Amygdala (tissue), 56 donors: ENCODE measurements at places on chromosomes 4 and X.

- DNase-seq = no peak
Observed at GRCh38 chrX:42678133-42678532, 99.8 kb downstream of the PPP1R2C start.

DNA sequence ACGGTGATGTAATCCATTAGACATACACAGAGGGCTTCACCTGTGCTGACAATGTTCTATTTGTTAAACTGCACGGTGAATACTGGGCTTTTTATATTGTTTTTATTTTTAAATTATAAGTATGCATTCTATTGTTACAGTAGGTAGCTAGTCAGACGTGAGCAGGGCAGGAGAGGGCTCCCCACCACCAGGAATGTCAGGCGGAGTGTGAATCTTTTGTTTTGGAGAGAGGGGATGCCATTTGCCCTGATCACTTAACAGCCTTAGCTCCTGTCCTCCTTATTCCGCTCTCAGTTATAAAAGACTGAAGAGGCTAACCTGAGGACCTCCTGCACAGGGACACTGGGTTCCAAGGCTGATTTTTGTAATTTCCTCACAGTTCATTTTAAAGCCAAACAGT is 151.6 kb upstream of the TAPT1 start:
- DNase-seq = no peak

DNA sequence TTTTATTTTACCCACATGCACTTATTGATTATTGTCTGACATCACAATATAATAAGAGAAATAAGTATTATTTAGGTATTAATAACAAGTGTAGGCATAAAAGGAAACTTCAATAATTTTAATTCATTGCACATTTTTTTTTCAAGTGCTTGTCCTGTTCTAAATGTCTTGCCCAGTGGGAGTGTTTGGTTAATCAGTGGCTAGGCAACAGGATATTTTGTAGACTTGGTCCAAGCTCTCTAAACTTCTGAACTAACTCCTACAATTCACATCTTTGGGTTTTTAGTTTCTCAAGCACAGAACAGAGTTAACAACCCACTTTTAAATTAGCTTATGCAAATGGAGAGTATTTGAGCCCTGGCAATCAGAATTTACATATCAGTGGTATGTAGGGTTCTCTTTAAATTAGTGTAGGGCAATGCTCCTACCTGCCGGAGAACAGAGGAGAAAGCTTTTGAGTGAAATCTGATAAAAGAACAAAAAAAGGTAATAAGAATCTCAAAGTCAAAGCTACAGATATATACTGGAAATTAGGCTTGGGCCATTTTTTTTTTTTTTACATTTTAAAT is 353.5 kb downstream of the ADGRL3 start:
- no peak for DNase-seq

GRCh38 chr4:86613734-86614133 is 19.6 kb downstream of the PTPN13 start:
- DNase-seq = no peak

- no peak for DNase-seq
Observed at GRCh38 chrX:102835504-102836146, 101.4 kb upstream of the RAB40AL start.

DNA sequence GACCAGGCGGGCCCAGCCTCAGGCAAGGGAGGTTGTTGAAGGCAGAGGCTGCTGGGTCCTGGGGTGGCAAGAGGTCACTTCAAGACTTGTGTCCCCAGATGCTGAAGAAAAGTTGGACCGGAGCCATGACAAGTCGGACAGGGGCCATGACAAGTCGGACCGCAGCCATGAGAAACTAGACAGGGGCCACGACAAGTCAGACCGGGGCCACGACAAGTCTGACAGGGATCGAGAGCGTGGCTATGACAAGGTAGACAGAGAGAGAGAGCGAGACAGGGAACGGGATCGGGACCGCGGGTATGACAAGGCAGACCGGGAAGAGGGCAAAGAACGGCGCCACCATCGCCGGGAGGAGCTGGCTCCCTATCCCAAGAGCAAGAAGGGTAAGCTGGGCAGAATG is 4.4 kb downstream of the PQBP1 start:
- no peak for DNase-seq

GRCh38 chr4:55673424-55673823 is 37.3 kb upstream of the NMU start:
- DNase-seq = no peak

DNA sequence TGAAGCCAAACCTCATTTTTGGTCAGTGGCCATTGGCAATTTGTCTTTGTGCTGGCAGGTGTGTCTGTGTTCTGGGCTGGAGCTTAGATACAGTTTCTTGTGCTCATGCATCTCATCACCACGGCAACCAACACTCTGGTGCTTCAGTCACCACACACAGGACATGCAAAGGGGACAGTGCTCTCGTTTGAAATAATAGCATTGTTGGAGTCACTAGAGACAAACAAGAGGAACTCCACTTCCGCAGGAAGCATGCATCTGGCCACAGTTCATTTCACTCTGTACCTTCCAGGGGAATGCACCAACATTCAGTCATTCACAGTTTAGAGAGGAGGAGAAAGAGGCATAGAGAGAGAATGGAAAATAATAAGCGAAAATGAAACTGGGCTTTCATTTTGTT is 267.4 kb downstream of the ANK2 start:
- DNase-seq = peak; percentile 7

DNA sequence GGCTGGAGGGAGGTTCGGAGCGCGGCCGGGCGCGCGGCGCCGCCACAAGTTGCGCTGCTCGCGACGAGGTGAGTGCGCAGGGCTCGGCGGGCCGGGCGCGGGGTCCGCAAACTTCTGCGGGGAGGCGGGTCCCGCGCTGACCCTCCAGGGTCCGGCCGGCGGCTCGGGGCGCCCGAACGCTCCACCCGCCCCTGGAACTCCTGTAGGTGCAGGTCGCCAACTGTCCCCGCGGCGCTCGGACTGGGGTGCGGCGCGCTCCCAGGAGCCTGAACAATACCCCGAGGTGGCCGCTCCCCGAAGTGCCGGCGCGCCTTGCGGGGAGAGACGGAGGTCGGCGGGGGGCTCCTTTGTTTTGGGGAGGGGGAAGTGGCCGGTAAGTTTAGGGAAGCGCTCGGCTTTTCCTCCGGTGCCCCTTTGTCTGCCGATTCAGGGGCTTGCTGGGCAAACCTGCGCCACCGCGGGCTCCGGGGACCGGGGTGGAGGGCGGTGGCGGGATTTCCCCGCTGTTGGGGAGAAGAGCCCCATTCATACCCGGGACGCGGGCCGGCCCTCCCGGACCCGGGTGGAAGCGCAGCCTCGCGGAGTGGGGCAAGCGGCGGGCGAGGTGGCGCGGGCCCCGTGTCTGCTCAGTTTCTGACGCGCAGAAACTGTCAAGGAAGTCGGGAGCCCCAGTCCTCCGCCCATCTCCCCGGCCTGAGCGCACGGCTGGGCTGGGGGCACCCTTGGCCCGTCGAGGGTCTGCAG is 694 bp downstream of the TBL1X start:
- DNase-seq = no peak

- DNase-seq = no peak
Observed at GRCh38 chr4:26215725-26216124, 105.1 kb upstream of the RBPJ start.

DNA sequence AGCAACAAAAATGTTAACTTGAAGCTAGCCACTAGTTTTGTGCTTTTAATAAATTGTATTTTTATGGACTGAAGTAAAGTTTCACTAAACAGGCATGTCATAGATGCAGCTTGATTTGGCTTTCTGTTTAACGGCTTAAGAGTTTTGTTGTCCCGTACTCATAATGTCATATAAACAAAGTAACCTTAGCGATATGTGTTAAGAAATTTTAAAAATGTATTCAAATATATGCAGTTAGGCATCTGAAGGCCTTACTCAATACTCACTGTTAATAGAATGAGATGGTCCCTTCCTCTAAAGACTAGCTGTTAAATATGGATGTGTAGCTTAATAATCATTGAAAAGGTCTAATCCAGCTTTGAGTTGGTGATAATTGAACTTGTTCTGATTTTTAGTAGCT is 1.0 kb upstream of the SCLT1 start:
- DNase-seq = no peak

GRCh38 chr4:156662921-156663320 is 308.7 kb downstream of the PDGFC start:
- no peak for DNase-seq

- DNase-seq = no peak
Observed at GRCh38 chrX:25737540-25737939, 400.6 kb upstream of the MAGEB18 start.

GRCh38 chr4:5100336-5100735 is 49.1 kb downstream of the STK32B start:
- DNase-seq = no peak

- no peak for DNase-seq
Observed at GRCh38 chr4:56160636-56161035, 211.9 kb downstream of the CEP135 start.

GRCh38 chrX:100207331-100208024 is 202.6 kb downstream of the PCDH19 start:
- DNase-seq = no peak

- no peak for DNase-seq
Observed at GRCh38 chrX:130676861-130677260, 226.1 kb downstream of the ENOX2 start.

DNA sequence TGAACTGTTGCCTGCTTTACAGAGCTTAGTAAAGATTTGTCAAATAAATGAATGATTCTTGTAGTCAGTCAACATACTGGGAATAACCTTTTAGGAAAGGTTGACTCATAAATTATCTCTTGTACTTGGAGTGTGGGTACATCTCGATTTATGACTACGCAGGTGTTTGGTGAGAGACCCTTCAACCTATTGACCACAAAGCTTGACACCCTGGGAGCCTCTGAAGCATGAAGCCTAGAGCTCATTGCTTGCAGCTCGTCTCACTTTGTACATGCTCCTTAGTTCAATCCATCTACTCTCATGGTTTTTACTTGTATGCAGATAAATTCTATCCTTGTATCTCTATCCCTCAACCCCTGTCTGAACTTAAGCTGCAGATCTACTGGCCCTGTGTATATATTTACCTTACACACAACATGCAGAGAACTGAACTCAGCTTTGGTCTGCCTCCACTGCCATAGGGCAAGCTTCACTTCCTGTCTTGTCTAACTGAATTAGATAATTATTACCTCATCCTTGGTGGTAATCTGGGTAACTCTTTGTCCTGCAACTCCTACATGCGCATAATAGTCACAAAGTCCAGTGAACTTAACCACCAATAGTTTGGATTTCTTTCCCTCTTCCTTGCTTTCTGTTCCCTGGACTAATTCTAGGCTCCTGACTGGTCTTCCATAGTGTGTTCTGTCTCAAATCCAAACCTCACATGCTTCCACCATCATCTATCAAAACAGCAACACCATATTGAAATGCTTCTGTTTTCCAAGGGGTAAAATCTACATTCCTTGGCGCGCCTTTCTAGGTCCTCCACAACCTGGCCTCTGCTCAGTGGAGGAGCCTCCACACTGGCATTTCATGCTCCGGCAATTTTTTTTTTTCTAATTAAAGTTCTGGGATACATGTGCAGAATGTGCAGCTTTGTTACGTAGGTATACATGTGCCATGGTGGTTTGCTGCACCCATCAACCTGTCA is 32.2 kb upstream of the FAT1 start:
- DNase-seq = no peak

- no peak for DNase-seq
Observed at GRCh38 chr4:177023951-177024350, 231.2 kb upstream of the VEGFC start.

DNA sequence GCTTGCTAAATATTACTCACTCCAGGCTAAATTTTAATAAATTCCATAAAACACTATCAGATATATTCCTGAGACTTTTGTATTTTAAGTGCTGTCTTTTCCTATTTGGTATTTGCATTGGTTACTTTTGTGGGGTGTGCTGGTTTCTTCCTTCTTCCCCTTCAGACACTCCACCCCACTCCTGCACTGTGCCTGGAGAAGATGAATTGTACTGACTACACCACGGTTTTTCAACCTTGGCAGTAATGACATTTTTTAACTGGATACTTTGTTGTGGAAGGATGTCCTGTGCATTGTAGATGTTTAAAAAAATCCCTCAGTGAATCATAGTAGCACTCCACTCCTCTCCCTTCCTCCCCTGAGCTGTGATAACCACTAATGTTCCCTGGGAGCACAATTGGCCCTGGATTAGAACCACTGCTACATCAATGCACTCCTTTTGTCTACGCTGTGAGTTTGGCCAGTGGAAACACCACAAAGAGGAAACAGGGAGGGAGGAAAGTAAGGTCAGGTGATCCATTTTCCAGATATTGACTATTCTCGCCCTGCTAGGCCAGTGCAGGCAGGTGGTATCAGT is 36.3 kb downstream of the SNCA start:
- DNase-seq = no peak

- DNase-seq = no peak
Observed at GRCh38 chr4:186739802-186740434, 16.3 kb upstream of the FAT1 start.

- no peak for DNase-seq
Observed at GRCh38 chr4:27154706-27155105, 294.1 kb downstream of the STIM2 start.

- no peak for DNase-seq
Observed at GRCh38 chrX:129593137-129593536, 53.1 kb downstream of the OCRL start.

DNA sequence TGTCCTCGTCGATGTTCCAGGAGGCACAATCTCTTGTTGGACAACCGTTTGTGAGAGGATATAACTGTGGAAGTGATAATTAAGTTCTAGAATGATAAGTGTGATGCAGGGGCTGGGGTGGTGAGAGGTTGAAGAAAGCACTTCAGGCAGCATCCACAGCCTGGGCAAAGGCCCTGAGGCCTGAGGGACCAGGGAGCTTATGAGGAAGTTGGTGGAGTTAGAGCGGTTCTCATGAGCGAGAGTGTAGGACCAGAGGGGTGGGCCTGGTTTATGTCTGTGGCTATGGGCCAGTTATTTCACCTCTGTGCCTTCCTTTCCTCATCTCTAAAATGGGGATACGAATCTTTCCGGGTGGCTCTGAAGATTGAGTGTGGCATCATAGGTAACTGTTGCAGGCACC is 2.7 kb downstream of the CCDC120 start:
- no peak for DNase-seq

GRCh38 chrX:71541210-71542022 is 8.5 kb downstream of the OGT start:
- DNase-seq = no peak

DNA sequence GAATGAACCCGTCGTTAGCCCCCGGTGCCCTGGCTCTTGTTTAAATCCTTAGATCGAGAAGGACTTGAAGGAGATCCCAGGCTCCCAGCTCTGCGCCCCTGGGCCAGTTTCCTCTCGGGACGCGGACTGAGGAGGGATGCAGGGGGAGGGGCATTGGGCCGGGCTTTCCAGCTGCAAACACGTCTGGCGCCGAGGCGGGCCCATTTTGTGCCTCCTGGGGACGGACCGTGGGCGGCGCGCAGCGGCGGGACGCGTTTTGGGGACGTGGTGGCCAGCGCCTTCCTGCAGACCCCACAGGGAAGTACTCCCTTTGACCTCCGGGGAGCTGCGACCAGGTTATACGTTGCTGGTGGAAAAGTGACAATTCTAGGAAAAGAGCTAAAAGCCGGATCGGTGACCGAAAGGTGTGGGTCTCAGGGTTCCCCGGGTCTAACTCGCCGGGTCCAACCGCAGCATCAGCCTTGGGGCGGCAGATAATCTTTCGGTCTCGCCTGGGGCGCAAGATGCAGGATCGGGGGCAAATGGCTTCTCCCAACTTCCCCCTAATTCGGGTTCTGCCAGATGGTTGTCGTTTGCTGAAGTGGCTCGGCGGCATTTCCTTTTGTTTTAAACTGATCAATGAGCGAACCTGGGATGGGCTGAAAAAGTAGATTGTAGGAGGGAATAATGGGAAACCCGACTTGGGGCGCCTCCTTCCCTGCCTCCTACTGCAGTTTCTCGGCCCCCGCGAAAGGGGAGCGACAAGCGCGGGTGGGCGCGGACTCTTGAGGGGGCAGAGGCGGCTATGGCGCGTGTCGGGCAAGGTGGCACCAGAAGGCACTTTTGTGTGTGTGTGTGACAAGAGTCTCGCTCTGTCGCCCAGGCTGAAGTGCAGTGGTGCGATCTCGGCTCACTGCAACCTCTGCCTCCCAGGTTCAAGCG is 2.9 kb downstream of the PDGFRA start:
- no peak for DNase-seq
